GM23248 (cell line): ENCODE measurements at places on chromosomes 4 and X.

- DNase-seq, result peak; percentile 68
These were observed 138.6 kb upstream of the SFRP2 start for GRCh38 chr4:153927451-153927850.

DNA sequence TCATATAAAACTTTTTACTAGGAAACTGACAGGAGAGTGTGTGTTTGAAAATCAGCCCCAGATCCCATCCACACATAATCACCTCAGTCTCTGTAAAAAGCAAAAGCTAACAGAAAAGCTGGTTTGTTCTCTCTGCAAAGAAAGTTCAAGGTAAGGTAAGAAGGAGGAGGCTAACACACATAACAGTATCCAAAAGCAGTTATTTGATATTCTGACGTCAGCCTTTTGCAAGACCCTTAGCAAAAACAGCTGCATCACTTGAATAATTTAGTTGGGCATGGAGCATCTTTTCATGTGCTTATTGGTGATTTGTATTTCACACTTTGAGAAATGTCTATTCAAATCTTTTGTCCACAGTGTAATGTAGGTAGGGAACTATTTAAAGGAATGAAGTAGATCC, 5.5 kb downstream of the TCEAL9 start:
- peak; percentile 15 for DNase-seq

GRCh38 chr4:22245294-22245693, 270.6 kb downstream of the ADGRA3 start:
- DNase-seq, result no peak

- DNase-seq, result peak; percentile 90
These were observed 304.4 kb upstream of the SLIT2 start for GRCh38 chr4:19947349-19947748.

GRCh38 chrX:115339441-115340025, 50.0 kb downstream of the LUZP4 start:
- peak; percentile 45 for DNase-seq
